ENCODE measurements at places on chromosomes 7 and 10.

- no peak for DNase-seq
Measured at GRCh38 chr10:52779541-52780390, 7.2 kb upstream of the MBL2 start.

DNA sequence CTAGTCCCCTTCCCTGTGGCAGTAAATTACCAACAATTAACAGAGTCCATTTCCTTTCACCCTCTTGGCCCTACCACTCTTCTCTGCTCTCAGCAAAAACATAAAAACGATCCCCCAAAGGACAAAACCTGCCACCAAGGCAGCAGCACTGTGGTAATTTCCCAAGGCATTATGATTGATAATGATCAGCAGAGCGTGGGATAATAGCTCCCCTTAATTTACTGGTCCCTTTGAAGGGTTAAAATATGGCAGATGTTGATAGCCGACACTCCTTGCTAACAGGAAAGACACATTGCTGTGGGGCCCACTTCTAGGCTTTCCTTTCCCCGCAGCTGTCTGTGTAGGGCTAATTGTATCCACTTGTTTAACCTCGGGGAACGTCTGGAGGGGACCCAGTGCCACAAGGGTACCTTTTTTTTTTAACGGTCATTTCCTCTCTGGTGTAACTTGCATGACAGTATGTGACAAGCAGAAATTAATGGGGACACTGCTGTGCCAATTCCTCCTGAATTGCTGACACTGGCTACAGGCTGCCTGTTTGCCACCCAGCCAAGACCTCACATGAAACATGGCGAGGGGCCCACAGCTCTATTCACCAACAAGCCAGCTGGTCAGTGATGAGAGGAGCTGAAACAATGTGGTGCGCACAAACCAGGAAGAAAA lies 81.3 kb downstream of the CDK6 start:
- DNase-seq, result no peak

DNA sequence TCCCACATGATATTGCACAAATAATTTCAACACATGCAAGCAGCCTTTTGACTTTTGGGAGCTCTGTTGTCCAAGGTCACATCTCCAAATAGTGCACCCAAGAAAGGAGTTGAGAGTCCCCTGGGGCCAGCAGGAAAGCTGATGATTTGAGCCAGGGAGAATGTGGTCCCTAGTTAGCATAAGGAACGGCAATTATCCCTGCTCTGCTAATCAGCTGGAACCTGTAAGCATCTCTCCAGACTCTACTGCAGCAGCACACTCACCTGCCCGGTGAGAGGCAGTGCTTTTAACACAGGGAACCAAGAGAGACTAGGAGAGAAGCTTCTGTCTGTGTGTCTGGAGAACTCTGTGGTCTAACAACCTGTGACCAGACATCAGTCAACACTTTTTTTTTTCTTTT lies 17.0 kb downstream of the TRPV5 start:
- DNase-seq, result no peak

- no peak for DNase-seq
Measured at GRCh38 chr7:157228864-157229422, 90.2 kb downstream of the UBE3C start.

GRCh38 chr10:121065330-121065729 lies 214.2 kb downstream of the WDR11 start:
- DNase-seq, result no peak

DNA sequence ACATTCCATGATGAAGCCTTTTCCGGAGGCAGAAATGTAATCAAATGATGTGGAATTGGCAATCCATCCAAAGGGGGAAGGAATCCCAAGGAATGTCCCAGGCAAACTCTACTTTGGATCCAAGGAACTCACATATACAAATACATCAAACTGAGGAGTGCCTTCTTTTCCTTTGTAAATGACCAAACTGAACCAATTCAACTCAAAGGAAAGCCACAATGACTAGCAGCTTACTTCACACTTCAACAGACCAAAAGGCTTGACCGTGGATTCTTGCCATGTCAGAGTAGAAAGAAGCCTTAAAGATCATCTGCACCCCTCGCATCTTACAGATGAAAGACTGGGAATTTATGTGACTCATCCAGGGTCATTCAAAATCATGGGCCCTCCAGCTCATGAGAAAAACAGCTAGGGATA lies 79.7 kb upstream of the MACROH2A2 start:
- DNase-seq, result no peak

DNA sequence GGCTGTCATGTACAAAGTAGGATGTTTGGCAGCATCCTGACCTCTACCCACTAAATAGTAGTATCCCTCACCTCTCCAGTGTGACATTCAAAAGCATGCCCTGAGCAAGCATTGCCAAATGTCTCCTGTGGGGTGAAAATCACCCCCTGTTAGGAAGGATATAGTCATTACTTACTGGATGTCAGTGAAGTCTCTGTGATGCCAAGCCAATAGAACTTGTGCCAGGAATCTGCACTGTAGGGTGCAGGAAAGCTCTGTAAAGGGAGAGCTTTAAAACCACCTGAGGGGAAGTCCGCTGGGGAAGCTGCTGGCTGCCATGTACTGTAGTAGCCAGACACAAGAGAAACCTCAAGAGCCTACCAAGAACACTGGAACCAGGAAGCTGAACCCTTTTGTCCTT lies 170.7 kb upstream of the DKK1 start:
- no peak for DNase-seq

DNA sequence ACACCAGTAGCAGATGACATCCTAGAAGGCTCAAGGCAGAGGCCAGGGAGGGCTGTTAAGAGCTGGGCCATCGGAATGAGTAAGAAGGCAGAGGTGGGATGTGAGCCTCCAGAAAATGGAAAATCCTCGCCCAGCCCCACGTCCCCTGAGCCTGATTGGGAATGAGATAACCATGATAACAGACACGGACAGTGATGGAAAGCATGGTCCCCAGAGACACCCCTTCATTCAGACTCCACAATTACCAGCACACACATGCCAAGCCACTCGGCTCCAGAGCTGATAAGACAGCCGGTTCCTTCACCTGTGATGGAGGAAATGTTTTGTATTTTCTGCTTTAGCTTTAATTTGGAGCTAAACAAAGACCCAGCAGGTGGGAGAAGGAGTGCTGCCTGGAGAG lies 106.0 kb downstream of the GRID1 start:
- no peak for DNase-seq

GRCh38 chr10:8069108-8069507 lies 14.6 kb downstream of the GATA3 start:
- no peak for DNase-seq

GRCh38 chr7:46739518-46740234 lies 818.6 kb upstream of the IGFBP3 start:
- DNase-seq, result no peak

DNA sequence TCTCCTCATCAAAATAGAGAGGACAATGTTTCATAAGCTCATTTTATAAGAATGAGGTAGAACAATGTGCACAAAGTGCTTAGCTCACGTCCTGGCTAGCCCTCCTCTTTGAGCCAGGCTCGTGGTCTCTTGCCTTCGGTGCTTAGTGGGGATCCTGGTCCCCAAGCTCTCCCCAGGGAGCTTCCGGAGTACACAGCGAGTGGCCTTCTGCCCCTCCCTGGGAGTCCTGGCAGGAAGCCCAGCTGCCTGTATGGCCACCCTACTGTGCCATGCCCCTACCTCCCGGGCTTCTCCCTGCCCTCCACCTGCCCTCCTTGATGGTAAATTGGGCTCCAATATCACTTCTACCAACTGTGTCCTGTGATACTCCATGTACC lies 868 bp downstream of the MYO1G start:
- DNase-seq, result no peak

DNA sequence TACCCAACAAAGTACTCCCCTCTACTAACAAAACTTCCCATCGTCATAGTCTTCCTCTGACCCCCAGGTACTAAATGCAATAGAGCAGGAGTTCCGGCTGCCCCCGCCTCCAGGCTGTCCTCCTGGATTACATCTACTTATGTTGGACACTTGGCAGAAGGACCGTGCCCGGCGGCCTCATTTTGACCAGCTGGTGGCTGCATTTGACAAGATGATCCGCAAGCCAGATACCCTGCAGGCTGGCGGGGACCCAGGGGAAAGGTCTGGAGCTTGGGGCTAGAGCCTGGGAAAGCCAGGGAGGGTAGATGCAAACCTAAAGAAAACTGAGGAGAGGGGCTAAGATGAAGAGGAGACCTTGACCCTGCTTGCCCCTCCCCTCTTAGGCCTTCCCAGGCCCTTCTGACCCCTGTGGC lies 15.3 kb downstream of the EPHB6 start:
- DNase-seq, result no peak

DNA sequence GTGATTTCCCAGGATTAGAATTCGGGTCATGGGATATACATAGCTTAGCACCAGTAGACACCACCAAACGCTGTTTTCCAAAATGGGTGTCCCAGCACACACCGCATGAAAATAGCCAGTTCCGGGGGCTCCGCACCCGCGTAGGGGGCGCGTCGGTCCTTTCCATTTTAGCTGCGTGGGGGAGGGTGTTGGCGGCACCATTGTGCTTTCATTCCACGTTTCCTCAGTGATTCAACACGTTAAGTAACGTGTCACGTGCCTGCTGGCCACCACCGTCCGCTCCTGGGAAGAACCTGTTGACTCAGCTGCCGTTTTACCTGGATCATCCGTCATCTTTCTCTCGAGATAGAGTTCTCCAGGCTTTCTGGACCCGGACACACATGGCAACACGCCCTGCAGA lies 25.6 kb upstream of the ADGRA1 start:
- DNase-seq, result no peak

DNA sequence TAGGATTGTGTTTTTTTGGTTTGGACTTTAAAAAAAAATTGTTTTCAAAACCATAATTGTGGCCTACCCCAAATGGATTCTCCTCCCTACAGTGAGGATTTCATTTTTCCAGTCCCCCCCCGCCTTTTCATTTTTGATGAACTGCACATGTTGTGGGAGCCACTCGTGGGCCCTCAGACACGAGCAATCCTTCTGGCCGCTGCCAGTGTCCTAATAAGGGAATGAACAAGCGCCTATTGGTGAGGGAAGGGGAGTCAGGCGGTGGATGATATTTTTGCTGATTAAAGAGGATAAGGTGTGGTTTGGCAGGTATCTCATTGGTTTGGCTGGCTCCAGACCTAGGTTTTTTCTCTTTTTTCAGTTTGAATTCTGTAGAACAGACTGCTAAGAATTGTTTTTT lies 78.7 kb upstream of the AGBL3 start:
- DNase-seq, result no peak

DNA sequence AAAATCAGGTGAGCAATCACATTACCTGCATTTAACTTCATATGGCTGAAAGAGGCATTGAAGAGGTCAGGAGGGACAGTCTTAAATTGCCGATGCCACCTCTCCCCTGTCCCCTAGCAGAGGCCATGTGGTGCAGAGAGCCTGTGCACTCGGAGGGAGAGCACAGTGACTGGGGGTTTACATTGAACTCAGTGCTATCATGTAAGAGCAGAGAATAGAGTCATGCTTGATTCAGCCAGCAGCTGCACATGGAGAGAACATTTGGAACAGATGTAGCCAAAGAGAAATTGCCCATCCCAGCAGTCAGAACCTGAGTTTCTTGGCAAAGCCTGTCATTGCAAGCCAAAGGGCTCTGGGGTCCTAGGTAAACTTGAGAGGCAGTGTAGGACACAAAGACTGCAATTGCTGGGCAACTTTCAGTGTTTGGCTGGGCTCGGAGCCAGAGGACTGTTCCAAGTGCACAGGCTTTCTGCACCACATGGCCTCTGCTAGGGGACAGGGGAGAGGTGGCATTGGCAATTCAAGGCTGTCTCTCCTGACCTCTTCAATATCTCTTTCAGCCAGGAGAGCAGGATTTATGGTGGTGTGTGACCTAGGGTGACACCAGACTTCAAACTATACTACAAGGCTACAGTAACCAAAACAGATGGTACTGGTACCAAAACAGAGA lies 267.1 kb downstream of the REEP3 start:
- no peak for DNase-seq

GRCh38 chr7:128209229-128210035 lies 31.6 kb upstream of the LEP start:
- DNase-seq, result peak; percentile 45

- DNase-seq, result no peak
Measured at GRCh38 chr10:19652750-19653149, 163.5 kb upstream of the PLXDC2 start.
